H9 (cell line): ENCODE measurements at places on chromosomes 2 and 18. TPM values are rescaled to one million over a fixed set of nuclear protein-coding genes. Genes with fewer than 3 reads are reported as not detected.

DNAH7 gene
- 0.09 TPM in 1 of 2 replicates, not detected in the other for total RNA-seq

FSIP2 gene
- total RNA-seq: 1.8 and 2.4 TPM in 2 replicates

CD226 gene
- total RNA-seq: 0.04 TPM in 1 of 2 replicates, not detected in the other

DNA sequence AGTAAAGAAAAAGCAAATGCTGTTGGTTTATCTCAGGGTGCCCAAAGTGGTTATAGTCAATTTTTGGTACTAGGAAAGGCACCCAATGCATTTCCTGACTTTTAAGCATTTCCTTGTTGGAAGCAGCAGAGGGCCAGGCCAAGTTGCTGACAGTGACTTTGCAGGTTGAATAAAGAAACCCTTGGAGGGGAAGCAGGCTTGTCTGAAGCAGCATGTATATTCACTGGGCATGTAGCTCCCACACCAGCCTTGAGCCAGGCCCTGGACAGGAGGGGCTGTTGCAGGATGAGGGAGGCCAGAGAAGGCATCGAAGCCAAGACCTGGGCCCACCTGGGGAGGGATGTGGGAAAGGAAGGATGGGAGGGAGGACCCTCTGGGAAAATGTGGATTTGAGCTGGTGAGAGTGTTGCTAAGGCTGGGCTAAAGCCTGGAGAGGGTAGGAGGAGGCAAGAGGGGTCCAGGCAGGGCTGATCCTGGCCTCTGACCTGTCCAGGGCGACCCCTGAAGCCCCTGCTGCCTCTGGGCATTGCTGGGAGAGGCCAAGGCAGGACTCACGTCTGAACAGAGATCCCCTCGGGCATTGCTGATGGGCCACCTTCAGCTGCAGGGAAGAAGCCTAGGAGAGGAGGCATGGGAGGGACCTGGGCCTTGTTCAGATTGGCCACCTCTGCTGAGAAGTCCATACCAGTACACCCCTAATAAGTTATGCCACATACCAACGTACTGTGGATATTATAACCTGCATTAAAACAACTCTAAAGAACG, 79.6 kb downstream of the STPG4 start:
- no peak overlapping the region; the same call in 2 of the 3 replicates for H3K4me3 ChIP-seq
- H3K36me3 ChIP-seq: no peaks in the 10 kb centered on the region
- no peak overlapping the region for H3K27ac ChIP-seq
- H3K27me3 ChIP-seq: no peaks in the 10 kb centered on the region
- peaks cover 16% of the 10 kb centered on the region; the same call in 1 of the 2 replicates for H3K4me1 ChIP-seq

DNA sequence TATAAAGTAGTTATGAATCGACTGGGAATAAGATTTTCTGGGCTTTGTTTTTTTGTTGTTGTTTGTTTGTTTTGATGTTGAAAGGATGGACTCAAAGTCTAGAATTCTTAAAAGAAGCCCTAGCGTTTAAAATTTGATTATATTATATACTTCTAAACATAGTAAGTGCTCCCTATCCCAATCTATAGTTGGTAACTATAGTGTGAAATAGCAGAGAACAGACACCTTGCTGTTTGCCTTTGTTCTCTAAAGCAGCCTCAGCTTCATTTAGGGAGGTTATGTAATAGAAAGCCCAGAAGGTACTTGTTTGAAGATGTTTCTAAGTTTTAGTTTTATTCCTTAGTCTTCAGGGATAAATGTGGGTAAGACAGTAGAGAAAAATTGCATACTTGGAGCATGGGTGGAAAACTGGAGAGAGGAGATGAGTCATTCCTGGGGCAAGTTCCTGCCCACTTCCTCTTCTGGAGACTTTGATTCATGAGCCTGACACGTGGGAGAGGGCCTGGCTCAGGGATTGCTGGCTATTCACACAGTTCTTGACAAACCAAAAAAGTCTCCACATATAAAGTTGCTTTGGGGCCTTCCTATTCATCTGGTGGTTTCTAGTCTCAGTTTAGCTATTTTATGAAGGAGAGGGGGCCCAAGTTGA, 131.9 kb downstream of the MYO1B start:
- no peak for DNase-seq
- H3K36me3 ChIP-seq: peaks cover 16% of the 10 kb centered on the region
- peaks cover 3% of the 10 kb centered on the region; the same call in 1 of the 2 replicates for H3K4me1 ChIP-seq
- no peak overlapping the region for H3K27ac ChIP-seq

- no peak overlapping the region for H3K27ac ChIP-seq
- no peak overlapping the region for H3K4me3 ChIP-seq
- H3K27me3 ChIP-seq: no peaks in the 10 kb centered on the region
- H3K36me3 ChIP-seq: peaks cover 44% of the 10 kb centered on the region
- H3K4me1 ChIP-seq: no peaks in the 10 kb centered on the region
Measured at GRCh38 chr2:200873560-200873959, 9.1 kb upstream of the CLK1 start.

DNA sequence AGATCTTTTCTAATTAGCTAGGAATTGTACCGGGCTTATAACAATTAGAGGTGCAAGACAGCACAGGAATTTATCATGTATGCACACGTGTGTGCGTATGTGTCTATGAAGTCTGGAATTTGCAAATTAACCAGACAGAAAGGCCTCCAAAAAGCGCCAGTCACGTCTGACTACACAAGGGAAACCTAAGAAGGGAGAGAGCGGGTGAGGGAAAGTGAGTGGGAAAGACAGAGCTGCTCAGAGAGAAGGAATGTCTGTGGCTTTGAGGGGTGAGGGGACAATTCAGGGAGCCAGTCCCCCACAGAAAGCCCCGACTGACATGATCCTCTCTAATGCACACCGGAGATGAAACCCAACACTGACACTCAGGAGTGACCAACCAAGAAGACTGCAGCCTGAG, 197.7 kb upstream of the SH3BP4 start:
- no peaks in the 10 kb centered on the region for H3K4me1 ChIP-seq
- DNase-seq: no peak
- no peaks in the 10 kb centered on the region for H3K27me3 ChIP-seq
- H3K4me3 ChIP-seq: no peak overlapping the region
- H3K36me3 ChIP-seq: peaks cover 10% of the 10 kb centered on the region; the same call in 1 of the 2 replicates

DNA sequence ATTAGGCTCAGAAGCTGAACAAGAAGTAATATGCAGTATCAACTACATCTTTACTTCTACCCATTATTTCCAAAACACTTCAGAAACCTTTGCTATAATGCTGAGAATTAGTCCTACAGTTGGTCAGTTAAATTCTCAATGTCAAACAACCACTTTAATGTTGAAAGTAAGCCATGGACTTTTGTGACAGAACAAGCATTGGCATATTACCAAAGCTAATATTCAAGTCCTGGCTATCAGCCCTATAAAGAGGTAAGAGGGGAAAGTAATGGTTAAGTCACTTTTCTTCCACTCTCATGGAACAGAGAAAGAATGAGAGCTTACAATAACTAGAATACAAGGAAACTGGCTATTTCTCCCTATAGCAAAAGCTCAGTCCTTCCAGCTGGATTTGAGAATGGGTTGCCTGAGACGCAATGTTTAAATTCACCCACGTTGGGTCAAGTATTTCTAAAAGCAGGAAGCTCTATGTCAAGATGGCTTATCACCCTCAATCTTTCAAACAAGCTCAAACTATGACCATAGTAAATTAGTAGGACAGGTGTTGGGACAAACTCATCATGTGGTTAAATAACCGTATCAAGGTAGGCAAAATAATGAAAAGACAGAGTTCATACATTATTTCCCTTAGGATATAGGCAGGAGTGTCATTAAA, 31.4 kb upstream of the MFSD6 start:
- no peaks in the 10 kb centered on the region for H3K27me3 ChIP-seq
- H3K4me1 ChIP-seq: no peaks in the 10 kb centered on the region
- no peak for DNase-seq
- H3K27ac ChIP-seq: no peak overlapping the region
- H3K4me3 ChIP-seq: no peak overlapping the region

DNA sequence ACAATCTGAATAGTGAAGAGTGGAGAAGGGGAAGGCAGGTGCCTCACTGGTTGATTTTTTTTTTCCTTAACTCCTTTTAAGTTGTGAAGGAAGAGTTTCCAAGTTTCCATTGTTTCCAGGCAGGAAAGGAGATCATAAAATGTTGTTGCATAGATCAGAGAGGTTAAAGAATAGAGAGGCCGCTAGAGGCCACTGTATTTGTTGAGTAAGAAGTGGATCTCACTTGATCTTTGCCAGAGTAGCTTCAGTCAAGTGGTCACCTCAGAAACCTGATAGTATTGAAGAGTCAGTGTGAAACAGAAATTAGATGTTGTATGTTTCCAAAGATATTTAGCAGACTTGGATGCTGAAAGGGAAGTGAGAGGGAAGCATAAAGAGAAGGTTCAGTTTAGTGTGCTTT, 17.6 kb downstream of the CTNNA2 start:
- no peak overlapping the region for H3K27ac ChIP-seq
- DNase-seq: no peak
- no peak overlapping the region for H3K4me3 ChIP-seq

- H3K4me3 ChIP-seq: no peak overlapping the region
- no peaks in the 10 kb centered on the region; the same call in 1 of the 2 replicates for H3K27me3 ChIP-seq
- no peak for DNase-seq
- no peak overlapping the region for H3K27ac ChIP-seq
- H3K4me1 ChIP-seq: no peaks in the 10 kb centered on the region; the same call in 1 of the 2 replicates
- H3K36me3 ChIP-seq: peaks cover 36% of the 10 kb centered on the region
Measured at GRCh38 chr2:199279146-199279545, 178.6 kb downstream of the SATB2 start.

DNA sequence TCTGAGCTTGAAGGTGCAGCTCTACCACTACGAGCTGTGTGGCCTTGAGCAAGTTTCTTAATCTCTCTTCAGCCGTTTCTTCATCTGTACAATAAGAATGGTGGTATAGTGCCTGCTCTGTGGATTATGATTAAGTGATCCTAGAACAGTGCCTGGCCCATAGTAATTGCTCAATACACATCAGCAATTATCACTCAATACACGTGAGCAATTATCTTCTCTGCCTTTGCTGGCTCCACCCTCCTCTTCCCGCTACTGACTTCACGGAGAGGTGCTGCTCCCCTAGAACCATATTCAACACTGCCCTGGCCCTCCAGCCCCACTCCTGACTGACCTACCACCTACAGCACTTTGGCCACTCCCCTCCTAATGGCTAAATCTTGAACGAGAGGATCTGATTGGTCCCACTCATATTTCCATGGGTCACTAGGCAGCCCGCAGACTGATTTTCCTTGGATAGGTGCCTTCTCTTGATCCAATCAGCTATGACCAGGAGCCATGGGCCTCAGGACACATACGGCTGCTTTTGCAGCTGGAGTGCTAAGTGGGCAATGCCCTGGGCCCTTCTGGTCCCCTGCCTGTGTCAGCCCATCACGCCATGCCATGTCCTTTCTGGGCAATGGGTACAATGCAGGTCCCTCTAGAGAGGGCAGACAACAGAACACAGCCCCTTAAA, 77.5 kb downstream of the STPG4 start:
- H3K36me3 ChIP-seq: no peaks in the 10 kb centered on the region
- no peaks in the 10 kb centered on the region for H3K27me3 ChIP-seq
- H3K4me3 ChIP-seq: no peak overlapping the region
- no peak for DNase-seq
- H3K27ac ChIP-seq: no peak overlapping the region

DNA sequence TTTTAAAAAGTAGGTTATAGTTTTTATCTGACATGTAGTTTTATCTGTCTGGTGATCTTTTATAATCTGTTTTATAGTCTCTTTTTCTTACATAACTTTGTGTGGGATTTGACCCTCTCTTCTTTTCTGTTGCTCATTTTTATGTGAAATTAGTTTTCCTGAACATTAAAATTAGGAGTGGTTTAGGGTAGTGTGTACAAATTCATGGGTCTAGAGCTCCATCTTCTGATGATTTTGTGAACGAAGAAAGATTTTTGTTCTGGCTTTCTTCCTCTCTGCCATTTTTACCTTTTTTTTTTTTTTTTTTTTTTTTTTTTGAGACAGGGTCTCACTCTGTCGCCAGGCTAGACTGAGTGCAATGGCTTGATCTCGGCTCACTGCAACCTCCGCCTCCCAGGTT, 46.6 kb downstream of the SLC30A6 start:
- peaks cover 8% of the 10 kb centered on the region; the same call in 2 of the 3 replicates for H3K36me3 ChIP-seq
- H3K4me1 ChIP-seq: no peaks in the 10 kb centered on the region
- no peaks in the 10 kb centered on the region for H3K27me3 ChIP-seq
- DNase-seq: no peak
- no peak overlapping the region for H3K27ac ChIP-seq

DNA sequence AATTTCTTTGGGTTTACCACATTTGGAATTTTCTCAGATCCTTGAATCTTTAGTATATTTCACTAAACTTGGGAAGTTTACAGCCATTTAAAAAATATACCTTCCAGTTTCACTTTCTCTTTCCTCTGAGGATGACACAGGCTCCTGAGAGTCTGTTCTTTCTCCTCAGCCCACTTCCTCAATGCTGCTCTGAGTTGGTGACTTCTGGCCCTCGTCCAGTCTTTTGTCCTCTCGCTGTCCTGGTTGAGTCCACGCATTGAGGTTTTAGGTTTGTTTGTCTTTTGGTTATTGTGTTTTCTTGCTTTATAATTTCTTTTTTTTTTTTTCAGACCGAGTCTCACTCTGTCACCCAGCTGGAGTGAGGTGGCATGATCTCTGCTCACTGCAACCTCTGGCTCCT, 40.7 kb upstream of the GALR1 start:
- no peak overlapping the region for H3K27ac ChIP-seq
- H3K27me3 ChIP-seq: no peaks in the 10 kb centered on the region
- no peak overlapping the region for H3K4me3 ChIP-seq
- no peaks in the 10 kb centered on the region for H3K36me3 ChIP-seq

- H3K4me3 ChIP-seq: no peak overlapping the region
- 0 out of 2 replicates have a peak, but pooled peaks cover 2% of the 10 kb centered on the region for H3K4me1 ChIP-seq
- peak; percentile 75 for DNase-seq
- no peaks in the 10 kb centered on the region for H3K27me3 ChIP-seq
Measured at GRCh38 chr2:74947703-74948102, 10.7 kb upstream of the POLE4 start.

DNA sequence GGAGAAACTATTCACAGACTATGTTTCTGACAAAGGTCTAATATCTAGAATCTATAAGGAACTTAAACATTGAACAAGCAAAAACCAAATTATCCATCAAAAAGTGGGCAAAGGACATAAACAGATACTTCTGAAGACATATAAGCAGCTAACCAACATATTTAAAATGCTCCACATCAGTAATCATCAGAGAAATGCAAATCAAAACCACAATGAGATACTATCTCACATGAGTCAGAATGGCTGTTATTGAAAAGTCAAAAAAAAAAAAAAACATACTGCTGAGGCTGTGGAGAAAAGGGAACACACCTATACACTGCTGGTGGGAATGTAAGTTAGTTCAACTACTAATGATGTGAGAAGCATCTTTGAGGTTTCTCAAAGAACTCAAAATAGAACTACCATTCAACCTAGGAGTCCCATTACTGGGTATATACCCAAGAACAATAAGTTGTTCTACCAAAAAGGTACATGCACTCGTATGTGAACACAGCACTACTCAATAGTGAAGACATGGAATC, 220.4 kb upstream of the TFPI start:
- DNase-seq: no peak
- H3K27ac ChIP-seq: no peak overlapping the region
- no peak overlapping the region for H3K4me3 ChIP-seq
- no peaks in the 10 kb centered on the region for H3K27me3 ChIP-seq
- peaks cover 3% of the 10 kb centered on the region; the same call in 1 of the 2 replicates for H3K36me3 ChIP-seq

GRCh38 chr18:74540652-74541421, 6.5 kb downstream of the CNDP1 start:
- H3K27ac ChIP-seq: no peak overlapping the region
- no peaks in the 10 kb centered on the region for H3K36me3 ChIP-seq
- DNase-seq: no peak
- no peaks in the 10 kb centered on the region for H3K27me3 ChIP-seq
